Activated CD8-positive, alpha-beta memory T cell treated with anti-CD3 and anti-CD28 coated beads for 1 hour (primary cell): ENCODE measurements at places on chromosomes 7 and 10.

GRCh38 chr7:21543528-21544302 is 876 bp downstream of the DNAH11 start:
- no peak for DNase-seq

- DNase-seq, result no peak
These were observed 1074.2 kb upstream of the C7orf33 start for GRCh38 chr7:147516391-147516790.

DNA sequence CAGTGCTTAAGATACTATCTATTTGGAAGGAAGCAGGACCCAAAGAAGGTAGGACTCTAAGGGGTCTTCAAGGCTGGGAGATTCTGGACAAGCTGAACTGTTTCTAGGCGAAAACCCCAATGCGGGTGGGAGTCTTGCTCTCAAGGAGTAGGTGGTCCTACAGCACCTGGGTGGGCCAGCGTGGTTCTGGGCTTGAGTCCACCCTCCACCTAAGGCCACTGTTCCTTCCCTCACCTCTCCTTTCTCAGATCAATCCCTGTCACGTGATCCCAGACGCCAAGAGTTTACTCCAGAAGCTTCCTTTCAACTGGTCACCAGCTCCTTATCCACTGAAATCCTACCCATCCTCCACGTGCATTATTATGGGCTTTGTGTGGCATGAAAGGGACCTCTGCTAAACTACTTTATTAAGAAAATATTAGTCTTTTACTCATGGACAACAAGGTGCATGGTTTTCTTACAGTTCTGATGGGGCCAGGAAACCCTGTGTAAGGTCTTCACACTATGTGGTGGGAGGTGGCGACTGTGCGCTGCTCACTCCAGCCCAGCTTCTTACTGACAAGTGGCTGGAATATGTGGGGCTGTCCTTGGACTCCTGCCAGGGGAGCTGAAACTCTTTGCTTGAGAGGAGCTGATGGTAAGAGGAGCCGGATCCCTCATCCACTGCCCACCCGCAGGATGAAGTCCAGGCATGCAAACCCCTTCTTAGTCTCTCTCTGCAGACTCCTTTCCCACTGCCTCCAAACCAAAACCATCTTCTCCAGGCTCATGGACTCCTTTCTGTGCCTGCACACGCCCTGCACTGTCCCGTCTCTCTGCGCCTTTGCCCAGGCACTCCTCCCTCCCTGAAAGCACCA is 1.6 kb downstream of the ZNF746 start:
- DNase-seq, result no peak

DNA sequence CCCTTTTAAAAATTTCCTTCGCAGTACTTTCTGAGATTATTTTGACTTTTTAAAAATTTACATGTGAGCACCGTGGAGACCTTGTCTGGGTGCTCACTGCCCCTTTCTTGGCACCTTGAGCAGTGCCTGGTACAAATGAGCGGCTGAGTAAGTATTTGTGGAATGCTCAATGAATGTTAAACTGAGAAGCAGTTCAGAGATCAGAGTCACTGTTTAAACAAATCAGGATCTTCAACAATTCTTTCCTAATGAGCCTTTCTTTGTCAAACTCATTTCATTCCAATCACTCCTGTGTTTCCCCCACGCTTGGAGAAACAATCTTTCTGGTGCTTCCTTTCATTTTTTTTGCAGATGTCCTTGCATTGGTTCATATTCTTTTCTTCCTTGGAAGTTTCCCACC is 611.3 kb upstream of the GALNT17 start:
- no peak for DNase-seq

DNA sequence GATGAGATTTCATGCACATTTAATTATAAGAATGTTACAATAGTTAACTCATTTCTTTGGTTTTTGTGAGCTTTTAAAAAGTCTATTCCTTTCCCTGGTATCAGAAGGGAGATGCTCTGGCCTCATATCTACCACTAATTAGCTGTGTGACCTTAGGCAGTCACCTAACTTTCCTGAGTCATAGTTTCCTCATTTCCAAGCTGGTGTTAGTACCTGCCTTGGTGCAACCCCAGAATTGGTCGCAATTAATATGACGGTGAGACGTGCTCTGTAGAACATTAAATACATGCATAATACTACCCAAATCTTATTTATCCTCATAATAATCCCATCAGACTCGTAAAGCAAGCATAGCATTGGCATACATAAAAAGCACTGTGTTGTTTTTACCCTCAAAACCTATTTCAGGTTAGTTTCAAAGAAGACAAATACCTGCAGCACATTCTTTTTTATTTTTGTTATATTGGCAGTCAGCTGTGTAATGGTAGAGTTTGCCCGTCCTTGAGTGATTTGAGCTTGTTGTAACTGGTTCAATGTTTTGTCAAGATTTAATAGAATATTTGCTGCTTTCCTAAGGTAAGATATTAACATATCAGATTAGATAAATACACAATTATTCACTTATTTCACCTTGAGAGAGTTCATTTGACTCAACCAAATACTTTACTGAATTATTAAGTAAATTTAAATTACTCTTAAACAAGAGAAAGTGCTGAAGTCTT is 31.0 kb upstream of the LAMB1 start:
- no peak for DNase-seq

GRCh38 chr10:43043342-43043772 is 33.5 kb upstream of the RET start:
- no peak for DNase-seq

DNA sequence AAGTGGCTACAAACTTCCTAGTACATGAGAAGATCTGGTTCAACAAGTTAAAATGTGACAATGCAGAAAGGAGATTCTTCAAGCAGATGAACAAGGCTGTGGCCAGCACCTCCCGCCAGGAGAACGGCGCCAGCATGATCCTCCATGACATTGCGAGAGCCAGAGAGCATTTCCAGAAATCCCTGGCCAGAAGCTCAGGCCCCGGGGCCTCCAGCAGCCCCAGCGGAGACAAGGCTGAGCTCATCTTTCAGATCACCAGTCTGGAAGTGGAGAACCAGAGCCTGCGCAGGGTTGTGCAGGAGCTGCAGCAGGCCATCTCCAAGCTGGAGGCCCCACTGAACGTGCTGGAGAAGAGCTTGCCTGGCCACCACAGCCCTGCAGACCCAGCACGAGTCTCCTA is 40.1 kb upstream of the ZNF273 start:
- DNase-seq, result no peak

DNA sequence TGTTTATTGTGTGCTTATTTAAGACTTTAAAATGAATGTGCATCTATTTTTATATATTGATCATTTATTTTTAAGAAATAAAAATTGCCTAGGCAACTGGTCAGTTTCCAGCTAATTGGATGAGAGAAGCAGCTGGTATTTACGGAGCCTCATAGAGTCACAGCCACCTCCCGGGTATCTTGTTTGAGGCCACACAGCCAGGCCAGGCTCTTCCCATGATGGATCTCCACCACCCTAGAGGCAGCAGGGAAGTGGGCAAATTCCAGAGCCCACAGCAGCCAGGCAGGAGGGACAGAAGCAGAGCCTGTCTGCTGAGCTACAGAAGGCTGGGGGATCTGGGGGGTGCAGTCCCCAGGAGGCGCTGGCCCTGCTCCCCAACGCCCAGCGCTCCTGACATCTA is 61.6 kb downstream of the CLEC2L start:
- DNase-seq, result no peak

- no peak for DNase-seq
These were observed 145.2 kb upstream of the ANK3 start for GRCh38 chr10:60534761-60535389.

- DNase-seq, result no peak
These were observed 30.4 kb downstream of the SEPTIN7 start for GRCh38 chr7:35831208-35831607.

DNA sequence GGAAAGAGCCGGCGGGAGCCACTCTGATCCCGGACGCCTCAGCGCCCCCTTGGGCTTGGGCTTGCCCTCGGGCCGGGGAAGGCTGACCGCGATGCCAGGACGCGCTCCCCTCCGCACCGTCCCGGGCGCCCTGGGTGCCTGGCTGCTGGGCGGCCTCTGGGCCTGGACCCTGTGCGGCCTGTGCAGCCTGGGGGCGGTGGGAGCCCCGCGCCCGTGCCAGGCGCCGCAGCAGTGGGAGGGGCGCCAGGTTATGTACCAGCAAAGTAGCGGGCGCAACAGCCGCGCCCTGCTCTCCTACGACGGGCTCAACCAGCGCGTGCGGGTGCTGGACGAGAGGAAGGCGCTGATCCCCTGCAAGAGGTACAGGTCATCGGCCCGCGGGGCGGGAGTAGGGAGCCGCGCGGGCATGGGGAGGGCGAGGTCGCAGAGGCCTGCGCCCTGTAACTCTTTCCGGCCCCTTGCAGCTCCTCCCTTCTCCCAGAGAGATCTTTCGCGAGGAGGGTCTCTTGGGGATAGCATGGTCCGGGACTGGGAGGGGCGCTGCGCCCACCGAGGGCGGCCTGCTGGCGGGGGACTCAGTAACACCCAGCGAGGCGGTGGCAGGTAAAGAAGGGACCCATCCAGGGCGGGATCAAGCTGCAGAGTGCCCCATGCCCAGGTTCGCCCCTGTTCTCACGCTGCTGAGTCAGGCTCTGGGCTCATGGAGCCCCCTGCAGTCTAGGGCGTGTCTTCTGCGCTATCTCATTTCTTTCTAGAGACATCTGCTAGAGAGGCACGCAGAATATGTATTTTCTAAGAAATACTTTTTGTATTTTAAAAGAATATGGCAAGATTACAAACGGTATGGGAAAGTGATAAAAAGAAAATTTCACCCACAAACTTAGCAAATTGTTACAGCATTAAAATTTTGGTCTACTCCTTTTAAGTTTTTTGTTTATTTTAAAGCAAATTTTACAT is 687 bp downstream of the EPDR1 start:
- DNase-seq, result no peak

DNA sequence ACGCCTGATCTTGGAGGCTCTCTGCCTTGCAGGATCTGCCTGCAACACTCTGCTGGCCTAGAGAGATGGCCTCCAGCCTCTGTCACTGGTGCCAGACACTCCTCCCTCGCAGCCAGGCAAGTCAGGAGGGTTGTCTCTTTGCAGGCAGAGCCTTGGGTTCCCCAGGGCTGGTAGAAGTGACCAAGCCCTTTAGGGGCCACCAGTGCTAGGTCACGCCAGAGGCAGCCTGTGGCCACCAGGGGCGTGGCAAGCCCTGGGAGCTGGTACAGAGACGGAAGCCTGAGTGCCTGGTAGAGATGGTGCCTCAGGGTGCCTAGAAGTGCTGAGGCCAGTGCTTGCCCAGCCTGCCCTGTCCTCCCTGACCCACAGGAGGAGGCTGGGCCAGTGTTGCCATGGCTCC is 9.1 kb downstream of the ADCYAP1R1 start:
- DNase-seq, result no peak

DNA sequence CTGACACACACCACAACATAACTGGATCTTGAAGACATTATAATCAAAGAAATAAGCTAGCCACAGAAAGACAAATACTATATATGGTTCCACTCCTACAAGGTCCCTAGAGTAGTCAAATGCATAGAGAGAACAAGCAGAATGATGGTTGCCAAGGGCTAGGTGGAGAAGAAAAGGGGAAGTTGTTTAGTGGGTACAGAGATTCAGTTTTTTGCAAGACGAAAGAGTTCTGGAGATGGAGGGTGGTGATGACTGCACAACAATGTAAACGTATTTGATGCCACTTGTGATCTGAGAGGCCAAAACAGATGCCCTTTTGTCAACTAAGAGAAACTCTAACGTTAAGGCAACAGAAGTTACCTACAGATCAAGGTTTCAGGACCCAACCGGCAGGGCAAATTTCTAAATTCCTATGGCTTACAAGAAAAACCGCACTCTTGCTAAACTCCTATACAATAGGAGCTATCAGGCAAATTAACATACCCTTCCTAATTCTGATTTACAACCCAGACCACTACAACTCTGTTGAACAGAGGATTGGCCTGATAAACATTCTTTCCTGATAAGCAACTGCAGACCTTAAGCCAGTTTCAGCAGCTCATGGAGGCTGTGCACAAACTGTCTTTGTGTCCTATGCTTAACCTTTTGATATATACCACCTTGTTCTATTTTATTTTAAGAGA is 69.0 kb downstream of the FAM107B start:
- DNase-seq, result no peak

GRCh38 chr7:98840722-98841121 is 29.1 kb downstream of the TMEM130 start:
- DNase-seq, result no peak

- no peak for DNase-seq
These were observed 246.2 kb upstream of the C7orf33 start for GRCh38 chr7:148344406-148344805.

GRCh38 chr7:274266-274665 is 15.7 kb upstream of the FOXL3 start:
- no peak for DNase-seq

DNA sequence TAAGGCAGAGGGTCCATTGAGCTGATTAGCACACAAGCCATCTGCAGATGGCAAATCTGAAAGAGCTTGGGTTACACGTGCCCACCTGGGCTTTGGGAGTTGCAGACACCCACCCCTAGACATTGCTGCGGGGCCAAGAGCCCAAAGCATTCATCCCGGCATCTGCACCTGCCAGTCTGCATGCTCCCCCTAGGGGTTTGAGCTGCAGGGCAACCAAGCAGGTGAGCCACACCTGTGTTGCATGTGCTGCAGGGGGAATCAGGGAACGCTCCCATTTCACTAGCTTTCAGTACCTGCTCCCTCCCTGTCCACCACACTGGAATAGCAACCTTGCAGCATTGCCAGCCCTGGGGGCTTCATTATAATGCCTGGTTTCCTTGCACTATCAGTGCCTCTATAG is 21.1 kb downstream of the C7orf33 start:
- DNase-seq, result no peak

- no peak for DNase-seq
These were observed 66.1 kb upstream of the CYP2C18 start for GRCh38 chr10:94617389-94617944.

- DNase-seq, result no peak
These were observed 237.5 kb upstream of the HPS1 start for GRCh38 chr10:98684019-98684899.

DNA sequence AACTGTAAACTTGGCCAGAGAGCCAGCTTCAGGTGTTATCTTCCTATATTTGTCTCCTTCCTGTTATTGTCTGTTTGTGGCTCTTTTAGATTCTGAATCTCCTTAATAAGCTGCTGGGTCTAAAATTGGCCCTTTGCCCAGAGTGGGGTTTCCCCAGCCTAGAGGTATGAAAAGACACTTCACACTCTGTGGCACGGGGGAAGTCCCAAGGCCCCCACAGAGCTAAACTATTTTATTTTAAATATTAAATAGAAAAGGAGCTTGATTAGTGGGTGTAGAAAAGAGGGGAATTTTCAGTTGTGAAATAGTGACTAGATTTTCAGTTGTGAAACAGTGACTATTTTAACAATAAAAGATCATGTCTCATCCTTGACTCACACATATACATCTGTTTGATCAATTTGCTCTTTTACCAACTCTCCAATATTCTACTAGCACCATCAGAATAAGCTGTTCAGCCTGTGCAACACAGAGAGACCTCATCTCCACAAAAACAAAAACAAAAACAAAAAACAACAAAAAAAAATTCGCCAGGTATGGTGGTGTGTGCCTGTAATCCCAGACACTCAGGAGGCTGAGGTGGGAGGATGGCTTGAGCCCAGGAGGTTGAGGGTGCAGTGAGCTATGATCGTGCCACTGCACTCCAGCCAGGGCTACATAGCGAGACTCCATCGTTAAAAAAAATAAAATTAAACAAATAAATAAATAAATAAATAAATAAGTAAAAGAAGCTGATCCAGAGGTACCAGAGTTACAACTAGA is 24.9 kb upstream of the ADO start:
- DNase-seq, result peak; percentile 63
